AG10803 (cell line): ENCODE measurements at places on chromosomes 6 and 20.

DNA sequence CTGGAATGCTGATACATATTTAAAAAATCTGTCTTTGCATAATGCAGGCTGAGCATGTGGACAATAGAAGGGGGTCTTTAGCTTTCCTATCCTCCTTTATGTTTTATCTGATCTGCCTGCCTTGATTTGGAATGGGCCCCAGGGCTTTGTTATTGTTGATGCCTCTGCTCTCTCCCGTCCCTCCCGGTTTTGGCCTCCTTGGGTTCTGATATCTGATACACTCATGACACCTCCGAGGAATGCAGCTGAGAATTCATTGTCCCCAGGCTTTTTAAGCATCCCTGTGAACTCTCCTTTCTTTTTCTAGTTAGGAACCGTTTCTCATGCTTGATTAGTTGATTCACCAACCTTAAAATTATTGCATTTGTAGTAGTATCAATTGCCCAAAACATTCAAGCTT, 185.5 kb upstream of the RALGAPA2 start:
- DNase-seq: no peak

DNA sequence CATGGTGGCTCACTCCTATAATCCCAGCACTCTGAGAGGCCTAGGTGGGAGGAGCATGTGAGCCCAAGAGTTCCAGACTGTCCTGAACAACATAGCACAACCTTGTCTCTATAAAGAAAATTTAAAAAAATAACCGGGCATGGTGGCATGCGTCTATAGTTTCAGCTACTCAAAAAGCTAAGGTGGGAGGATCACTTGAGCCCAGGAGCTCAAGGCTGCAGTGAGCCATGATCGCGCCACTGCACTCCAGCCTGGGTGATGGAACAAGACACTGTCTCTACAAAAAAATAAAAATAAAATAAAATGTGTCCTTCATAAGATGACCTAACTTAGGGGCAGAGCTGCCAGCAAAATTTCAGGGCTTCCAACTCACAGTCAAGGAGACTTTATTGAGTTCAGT, 12.6 kb downstream of the ID4 start:
- no peak for DNase-seq

DNA sequence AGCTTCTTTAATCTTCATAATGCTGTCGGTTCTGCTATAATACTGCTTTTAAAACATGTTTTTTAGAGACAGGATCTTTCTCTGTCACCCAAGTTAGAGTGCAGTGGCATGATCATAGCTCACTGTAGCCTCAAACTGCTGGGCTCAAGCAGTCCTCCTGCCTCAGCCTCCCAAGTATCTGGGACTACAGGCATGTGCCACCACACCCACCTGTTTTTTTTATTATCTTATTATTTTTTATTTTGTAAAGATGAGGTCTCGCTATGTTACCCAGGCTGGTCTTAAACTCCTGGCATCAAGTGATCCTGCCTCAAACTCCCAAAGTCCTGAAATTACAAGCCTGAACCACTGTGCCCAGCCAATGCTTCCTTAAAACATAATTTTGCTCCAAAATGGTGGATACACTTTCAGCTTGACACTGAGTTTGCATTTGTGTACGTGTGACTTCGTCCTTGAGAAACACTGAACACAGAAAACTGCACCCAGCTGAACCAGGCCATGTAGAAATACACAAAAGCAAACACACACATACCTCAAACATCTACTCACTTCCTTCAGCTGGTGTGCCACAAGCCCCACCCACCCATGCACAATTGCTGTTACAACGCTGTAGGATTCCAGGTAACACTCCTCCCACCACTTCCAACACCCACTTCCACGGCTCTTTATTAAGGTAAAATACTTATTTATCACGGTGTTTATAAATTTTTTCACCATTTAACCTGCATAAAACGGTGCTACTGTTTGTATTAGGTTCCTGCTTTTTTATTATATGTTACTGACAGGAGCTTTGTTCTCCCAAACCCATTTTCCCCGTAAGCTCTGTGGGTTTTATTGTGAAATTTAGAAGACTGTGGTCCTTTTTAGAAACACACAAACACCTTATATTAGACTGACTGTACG, 109.1 kb downstream of the TSHZ2 start:
- DNase-seq: no peak

DNA sequence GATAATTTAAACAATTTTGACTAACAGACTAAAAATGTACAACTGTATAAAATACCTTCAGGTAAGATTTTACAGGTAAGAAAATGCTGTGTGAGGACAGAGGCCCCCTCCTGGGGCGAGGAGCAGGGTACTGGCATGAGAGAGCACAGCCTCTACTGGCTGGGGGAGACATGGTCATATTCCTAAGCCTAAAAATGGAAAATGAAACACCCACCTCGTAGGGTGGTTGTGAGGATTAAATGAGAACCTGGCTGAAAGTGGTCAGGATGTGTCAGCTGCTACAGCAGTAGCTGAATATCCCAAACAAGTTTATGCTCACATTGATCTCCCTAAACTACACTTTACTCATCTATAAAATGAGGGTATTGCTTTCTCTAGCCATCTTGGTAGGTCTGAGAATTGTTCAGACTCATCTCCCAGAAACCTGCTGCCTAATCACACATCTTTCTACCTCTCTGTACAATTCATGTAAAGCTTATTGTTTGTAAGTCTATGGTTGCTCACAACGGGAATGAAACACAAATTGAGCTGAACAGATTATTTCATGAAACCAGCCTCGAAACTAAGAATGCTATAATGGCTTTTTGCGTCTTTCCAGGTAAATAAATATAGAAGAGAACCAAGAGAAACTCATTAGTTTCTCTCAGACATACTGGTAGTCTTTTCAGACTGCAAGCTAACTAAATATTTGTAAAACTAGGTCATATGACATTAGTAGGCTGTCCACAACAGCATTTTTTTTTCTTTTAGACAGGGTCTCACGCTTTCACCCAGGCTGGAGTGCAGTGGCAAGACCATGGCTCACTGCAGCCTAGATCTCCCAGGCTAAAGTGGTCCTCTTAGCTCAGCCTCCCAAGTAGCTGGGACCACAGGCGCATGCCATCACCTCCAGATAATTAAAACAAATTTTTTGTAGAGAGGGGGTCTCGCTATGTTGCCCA, 69.6 kb downstream of the POPDC3 start:
- no peak for DNase-seq

DNA sequence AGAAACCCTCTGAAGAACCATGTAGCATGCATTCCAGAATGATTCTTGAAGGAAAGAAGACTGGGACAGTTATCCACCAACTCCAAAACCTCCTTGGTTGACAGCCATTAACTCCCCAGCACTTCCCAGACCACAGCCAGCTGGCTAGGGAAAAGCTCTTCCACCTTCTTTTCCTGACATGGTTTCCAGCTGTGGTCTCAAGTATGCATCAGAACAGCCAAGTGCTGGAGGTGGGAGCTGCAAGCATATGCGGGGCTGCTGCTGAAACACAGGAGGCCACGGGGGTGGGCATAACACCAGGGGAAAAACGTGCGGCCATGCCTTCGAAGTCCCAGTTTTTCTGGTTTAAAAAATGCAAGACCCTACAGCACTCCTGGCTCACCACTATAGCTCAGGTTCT, 108.0 kb upstream of the FAM184A start:
- no peak for DNase-seq

GRCh38 chr6:45512717-45513116, 135.0 kb upstream of the SUPT3H start:
- no peak for DNase-seq
